Stimulated activated naive CD4-positive, alpha-beta T cell treated with Interleukin-2 at 50 U/mL for 16 hours (primary cell): ENCODE measurements at places on chromosomes 13 and 19.

- no peak for DNase-seq
Observed at GRCh38 chr19:50693064-50693975, 26.3 kb downstream of the SHANK1 start.

- DNase-seq, result peak; percentile 77
Observed at GRCh38 chr19:19145684-19146608, 7.7 kb upstream of the TMEM161A start.

DNA sequence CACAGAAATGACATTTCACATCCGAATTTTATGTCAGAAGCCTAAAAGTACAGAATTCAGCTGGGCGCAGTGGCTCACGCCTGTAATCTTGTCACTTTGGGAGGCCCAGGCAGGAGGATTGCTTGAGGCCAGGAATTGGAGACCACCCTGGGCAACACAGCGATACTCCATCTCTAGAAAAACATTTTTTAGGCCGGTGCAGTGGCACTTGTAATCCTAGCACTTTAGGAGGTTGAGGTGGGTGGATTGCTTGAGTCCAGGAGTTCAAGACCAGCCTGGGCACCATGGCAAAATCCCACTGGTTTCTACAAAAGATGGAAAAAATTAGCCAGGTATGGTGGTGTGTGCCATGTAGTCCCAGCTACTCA lies 15.3 kb downstream of the NOP53 start:
- DNase-seq, result no peak

DNA sequence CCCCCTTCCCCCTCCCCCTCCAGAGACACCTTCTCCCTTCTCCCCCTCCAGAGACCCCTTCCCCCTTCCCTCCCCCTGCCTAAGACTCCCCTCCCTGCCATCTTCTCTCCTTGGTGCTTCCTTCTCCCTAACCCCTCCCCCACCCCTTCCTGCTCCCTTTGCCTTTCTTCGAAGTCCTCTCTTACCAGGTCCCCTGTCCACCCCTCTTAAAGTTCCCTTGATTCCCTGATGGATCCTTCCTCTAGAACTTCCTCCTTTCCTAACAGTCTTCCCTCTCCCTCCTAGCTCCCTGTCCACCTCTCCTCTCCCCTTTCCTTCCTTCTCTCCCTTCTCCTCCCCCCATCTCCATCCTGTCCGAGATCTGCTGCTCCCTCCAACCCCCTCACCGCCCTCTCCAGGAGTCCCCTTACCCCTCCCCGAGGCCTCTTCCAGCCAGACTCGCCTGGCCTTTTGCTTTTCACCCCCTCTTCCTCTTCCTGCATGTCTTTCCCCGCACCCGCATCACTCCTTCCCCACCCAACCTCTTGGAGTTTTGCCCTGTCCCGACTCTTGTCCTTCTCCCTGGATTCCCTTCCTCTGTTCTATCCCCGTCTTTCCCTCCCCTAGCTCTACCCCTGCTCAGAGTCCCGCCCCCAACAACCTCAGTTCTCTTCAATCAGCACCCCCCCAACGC lies 3.1 kb downstream of the TNFSF9 start:
- no peak for DNase-seq

GRCh38 chr13:112726016-112726767 lies 36.4 kb downstream of the ATP11A start:
- DNase-seq, result no peak

GRCh38 chr13:103935117-103935516 lies 868.9 kb upstream of the SLC10A2 start:
- DNase-seq, result no peak

GRCh38 chr19:19305696-19306095 lies 14.6 kb downstream of the SUGP1 start:
- DNase-seq, result no peak

DNA sequence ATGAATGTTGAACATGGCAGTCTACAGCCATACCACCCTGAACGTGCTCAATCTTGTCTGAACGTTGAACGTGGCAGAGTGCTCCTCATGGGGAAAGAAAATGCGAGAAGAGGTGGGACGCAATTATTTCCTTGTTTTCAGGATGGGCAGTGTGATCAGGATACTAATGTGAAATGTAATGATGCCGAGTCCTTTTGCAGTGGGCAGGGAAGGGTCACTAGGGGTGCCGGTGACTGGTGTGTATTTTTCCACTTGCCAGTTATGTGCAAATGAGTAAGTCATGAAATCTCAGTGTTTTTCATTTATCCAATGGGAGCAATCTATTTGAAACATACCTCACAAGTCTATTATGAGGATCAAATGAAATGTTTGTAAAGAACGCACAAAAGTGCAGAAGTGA lies 84.8 kb downstream of the LNX2 start:
- DNase-seq, result no peak

DNA sequence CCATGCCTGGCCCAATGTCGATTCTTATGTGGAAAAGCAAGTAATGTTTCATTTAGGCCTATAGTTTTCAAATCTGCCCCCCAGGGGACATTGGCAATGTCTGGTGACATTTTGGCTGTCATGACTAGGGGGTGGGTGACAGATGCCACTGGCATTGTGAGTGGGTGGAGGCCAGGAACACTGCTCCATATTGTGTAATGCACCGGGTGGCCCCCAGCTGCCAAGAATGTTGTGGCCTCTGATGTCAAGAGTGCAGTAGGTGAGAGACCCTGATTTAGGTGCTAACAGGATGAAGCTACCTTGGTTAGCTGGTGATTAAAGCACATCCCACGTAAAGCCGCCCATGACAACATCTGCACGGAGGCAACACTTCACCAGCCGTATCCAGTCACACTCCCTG lies 10.8 kb downstream of the C19orf44 start:
- no peak for DNase-seq

DNA sequence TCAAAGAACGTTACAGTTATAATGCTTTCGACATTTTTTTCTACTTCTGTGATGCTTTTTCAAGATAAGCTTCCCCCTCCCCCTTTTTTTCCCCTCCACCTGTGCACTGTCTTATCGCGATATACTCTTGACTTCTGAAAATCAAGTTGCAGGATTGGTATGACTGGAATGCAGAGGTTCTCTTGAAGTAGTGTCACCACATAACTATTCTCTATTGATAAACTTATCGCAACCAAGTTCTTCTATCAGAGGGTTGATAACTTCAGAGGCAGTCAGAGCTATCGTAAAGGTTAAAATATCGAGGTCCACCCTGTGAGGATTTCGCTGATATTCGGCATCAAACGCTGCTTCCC lies 820 bp downstream of the EID2 start:
- no peak for DNase-seq

DNA sequence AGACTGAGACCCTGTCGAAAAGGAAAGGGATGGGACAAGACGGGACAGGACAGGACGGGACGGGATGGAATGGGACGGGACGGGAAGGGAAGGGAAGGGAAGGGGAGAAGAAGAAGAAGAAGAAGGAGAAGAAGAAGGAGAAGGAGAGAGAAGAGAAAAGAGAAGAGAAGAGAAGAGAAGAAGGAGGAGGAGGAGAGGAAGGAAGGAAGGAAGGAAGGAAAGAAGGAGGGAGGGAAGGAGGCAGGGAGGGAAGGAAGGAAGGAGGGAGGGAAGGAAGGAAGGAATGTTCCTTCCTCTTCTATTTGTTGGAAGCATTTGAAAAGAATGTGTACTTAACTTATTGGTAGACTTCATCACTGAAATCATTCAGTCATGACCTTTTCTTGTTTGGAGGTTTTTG lies 9.6 kb upstream of the SHFL start:
- DNase-seq, result no peak

DNA sequence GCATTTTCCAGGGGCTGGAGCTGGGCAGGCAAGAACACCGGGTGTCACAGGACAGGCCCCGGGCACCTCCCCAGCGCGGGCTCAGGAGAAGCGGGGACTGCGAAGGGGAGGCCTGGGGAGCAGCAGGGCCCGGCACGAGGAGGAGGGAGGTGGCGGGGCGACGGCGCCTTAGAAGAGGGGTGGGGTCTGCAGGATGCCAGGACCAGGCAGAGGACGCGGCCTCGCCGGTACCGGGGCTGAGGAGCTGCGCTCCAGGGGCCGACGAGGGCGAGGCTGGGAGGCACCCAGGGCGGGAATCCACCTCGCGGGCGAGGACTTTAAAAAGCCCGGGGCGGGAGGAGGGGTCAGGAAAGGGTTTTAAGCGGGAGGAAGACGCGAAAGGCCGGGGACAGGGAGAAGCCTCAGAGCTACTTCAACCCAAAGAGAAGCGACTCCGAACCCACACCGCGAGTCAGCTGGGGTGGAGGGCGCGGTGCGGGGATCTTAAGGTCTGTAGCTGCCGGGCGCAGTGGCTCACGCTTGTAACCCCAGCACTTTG lies 665 bp downstream of the ZNF347 start:
- peak; percentile 16 for DNase-seq

DNA sequence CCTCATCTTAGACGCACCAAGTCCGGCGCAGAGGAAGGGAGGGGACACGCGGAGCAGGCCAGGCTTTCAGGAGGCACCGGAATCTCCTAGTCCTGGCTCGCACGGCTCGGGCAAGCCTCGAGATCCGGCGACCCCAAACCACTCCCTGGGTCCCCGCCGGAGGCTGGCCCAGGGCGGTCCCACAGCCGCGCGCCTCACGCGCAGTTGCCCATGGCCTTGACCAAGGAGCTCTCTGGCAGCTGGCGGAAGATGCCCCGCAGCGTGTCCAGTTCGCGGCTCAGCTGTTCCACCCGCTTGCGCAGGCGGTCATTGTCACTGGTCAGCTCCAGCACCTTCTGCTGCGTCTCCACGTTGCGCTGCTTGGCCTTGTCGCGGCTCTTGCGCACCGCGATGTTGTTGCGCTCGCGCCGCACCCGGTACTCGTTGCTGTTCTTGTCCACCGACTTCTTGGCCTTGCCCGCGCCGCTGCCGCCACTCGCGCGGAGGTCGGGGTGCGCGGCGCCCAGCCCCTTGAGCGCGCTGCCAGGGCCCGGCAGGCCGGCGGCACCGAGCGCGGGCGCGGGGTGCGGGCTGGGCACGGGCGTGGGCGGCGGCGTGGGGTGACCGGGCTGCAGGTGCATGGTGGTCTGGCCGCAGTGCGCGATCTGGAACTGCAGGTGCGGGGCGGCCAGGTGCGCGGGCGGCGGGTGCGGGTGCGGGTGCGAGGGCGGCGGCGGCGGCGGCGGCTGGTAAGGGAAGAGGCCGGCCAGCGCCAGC lies 1.0 kb downstream of the CEBPA start:
- no peak for DNase-seq

DNA sequence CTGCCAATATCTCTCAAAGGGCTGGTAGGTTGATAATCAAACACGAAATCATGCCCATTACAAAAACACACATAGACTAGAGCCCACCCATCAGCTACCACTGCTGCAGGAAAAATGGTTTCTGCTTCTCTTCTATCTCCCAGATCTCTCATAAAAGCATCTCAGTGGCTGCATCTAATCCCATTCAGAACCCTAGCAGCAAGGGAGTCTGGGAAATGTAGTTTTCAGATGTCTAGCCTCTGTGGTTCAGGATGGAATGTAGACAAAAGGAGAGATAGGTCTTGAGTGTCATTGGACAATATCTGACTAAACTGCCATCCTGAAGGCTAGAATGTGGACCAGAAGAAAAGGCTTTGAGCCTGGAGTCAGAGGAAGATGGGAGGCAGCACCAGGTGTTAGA lies 32.1 kb downstream of the RDH8 start:
- DNase-seq, result no peak

- DNase-seq, result no peak
Observed at GRCh38 chr13:51697855-51698254, 106.1 kb downstream of the DHRS12 start.

GRCh38 chr19:30014770-30015169 lies 72.7 kb downstream of the URI1 start:
- DNase-seq, result no peak

DNA sequence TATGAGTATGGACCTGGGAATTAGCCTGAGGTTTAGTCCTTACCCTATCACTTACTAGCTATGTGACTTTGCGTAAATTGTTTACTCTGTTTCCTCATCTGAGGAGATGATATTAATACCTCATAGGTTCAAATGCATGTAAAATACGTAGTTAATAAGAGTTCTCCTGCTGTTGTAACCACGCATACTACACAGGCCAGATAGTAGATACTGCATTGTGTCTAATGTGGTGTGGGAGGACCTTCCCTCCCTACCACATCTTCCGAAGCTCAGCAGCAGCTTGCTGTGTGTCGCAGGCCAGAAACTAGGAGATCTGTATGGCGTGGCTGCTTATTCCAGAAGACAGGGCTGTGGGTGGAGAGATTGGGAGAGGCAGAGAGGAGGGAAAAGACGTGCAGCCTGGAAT lies 23.0 kb downstream of the GTF2F2 start:
- DNase-seq, result no peak

- peak; percentile 13 for DNase-seq
Observed at GRCh38 chr13:51614350-51614786, 30.1 kb downstream of the WDFY2 start.

GRCh38 chr13:26249551-26249950 lies 4.4 kb upstream of the CDK8 start:
- no peak for DNase-seq

GRCh38 chr13:107342747-107343146 lies 774.8 kb upstream of the ARGLU1 start:
- DNase-seq, result no peak

- no peak for DNase-seq
Observed at GRCh38 chr19:13029893-13030292, 34.6 kb downstream of the NFIX start.

DNA sequence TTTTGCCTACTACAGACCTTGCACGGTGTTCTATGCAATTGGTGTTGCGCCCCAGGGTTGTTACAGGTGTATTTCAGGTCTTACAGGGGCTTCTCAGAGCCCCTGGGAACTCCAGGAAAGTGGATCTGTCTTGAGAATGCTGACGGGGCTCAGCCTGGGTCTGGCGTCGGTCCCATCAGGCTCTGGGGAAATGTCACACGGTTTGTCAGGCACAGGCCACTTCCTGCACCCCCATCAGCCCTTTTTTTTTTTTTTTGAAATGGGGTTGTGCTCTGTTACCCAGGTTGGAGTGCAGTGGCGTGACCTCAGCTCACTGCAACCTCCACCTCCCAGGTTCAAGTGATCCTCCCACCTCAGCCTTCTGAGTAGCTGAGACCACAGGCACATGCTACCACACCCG lies 13.2 kb downstream of the CLEC4G start:
- no peak for DNase-seq

DNA sequence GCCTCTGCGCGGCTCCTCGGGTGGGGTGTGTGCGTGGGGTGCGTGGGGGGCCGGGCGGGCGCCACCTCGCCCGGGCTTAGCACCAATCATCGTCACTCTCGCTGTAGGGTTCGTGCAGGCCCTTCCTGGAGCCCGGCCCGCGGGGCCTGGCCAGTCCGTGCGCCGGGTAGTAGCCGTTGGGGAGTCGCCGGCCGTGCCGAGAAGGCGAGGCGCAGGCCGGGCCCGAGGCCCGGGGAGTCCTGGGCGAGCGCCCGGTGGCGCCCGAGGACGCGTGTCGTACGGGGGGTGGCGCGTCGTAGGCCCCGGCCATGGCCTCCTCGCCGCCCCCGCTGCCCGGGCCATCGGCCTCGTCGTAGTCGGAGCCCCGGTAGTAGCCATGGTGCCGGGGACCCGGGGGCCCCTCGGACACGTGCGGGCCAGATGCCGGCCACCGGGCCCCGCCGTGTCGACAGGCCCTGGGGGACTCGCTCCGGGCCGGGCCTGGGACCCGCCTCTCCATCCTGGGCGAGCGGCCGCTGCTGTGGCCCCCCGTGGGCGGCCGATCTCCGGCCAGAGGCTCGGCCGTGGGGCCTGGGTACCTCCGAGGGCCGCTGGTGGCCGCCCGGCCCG lies 57.1 kb downstream of the IER2 start:
- no peak for DNase-seq
